Type B pancreatic cell (in vitro differentiated cells): ENCODE measurements at places on chromosomes 11 and 22. TPM values are rescaled to one million over a fixed set of nuclear protein-coding genes. Genes with fewer than 3 reads are reported as not detected.

DNA sequence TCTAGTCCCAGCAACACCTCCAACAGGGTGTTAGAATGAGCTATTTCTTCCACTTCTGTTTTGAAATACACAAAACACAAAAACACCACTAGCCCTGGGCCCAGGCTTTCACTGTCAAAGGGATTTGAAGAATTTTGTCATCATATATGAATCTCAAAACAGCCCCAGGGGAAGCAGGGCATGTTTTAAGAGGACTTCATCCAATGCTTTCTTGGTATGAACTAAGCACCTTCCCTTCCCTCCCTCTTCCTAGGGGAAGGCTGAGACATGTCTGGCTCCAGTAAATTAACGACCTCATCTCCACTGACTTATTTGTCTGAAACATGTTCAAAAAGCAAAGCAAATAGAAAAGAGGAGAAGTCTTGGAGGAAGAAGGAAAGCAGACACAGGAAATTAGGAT, 75.7 kb upstream of the INCENP start:
- no peak for DNase-seq

FLRT1 gene
- 0.26 and 3.0 TPM in 2 replicates for total RNA-seq

- DNase-seq, result no peak
These were observed 15.0 kb upstream of the SORL1 start for GRCh38 chr11:121437018-121437685.

GRCh38 chr11:44221456-44221855, 88.5 kb downstream of the ALX4 start:
- DNase-seq, result no peak

PANX2 gene
- 3.0 and 9.3 TPM in 2 replicates for total RNA-seq

DNA sequence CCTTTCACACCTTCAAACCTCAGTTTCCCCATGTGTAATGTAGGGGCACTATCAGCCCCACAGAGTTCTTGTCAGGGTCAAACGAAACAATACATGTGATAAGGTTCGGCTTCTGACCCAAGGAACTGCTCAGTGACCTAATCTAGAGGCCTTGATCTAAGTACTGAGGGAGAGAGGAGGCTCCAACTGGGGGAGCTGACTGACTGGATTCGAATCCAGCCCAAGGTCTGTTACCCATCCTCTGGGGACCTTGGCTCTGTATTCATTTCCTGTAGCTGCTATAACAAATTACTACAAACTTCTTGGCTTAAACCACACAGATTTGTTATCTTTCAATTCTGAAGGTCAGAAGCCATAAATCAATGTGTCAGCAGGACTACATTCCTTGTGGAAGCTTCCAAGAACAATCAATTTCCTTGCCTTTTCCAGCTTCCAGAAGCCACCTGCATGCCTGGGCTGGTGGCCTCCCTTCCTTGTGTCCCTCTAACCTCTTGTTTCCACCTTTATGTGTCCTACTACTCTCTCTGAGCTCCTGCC, 10.7 kb upstream of the ANAPC15 start:
- no peak for DNase-seq

GRCh38 chr11:128284634-128285033, 302.7 kb downstream of the ETS1 start:
- DNase-seq, result no peak

GRCh38 chr11:125512106-125512505, 16.0 kb upstream of the FEZ1 start:
- DNase-seq, result no peak

DNA sequence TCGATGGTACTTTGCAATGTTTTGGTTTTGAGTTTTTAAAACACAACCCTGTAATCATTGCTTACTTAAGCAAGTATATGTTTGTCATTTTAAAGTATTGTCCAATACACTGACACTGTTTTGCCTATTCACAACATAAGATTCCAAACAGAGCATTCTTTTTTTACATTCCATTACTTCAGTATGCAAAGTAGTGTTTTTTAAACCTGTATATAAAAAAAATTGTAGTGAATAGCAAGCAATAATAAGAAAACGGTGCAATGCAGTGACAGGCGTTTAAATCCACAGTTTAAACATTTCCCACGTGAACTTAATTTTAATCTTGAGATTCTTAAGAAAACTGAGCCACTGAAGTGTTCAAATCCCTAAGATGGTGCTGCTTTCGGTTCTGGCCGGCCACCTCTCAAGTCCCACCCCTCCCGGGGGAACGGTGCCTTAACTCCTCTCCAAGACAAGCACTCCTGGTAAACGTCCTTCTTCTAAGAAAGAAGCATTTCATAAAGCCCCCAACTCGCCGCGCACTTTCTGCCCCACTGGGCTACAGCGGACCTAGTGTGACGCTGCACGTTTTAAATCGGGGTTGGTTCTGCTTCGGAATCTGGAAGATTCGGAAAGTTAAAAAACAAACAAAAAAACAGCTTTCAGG, 2.9 kb downstream of the PGR start:
- DNase-seq, result no peak

DNA sequence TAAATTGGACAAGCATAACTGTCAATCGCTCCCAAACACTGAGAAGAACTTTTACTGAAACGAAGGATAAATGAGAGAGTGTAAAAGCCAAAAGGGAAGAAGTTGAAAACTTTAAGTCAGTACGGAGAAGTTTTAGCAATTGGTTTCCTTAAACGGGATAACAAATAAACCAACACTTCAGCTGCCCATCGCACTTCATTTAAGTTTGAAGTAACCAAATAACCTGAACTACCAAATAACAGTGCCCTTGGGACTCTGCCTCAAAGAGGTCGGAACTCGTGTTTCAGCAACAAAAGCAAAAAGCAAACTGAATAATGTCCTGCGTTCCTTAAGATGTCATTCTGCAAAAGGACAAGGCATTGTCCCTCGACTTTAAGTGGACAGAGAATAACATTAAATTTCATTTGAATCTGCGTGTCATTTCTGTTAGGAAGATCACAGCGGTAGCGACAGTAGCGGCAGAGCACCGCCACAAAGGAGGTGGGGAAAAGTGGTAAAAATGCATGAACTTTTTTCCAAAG, 127.0 kb upstream of the C11orf58 start:
- no peak for DNase-seq

- no peak for DNase-seq
These were observed 4.8 kb upstream of the ARHGEF12 start for GRCh38 chr11:120331301-120331996.

- DNase-seq, result no peak
These were observed 242.7 kb upstream of the CHORDC1 start for GRCh38 chr11:90465553-90465952.

- peak; percentile 64 for DNase-seq
These were observed 27.7 kb upstream of the PPP6R3 start for GRCh38 chr11:68432874-68433273.

DNA sequence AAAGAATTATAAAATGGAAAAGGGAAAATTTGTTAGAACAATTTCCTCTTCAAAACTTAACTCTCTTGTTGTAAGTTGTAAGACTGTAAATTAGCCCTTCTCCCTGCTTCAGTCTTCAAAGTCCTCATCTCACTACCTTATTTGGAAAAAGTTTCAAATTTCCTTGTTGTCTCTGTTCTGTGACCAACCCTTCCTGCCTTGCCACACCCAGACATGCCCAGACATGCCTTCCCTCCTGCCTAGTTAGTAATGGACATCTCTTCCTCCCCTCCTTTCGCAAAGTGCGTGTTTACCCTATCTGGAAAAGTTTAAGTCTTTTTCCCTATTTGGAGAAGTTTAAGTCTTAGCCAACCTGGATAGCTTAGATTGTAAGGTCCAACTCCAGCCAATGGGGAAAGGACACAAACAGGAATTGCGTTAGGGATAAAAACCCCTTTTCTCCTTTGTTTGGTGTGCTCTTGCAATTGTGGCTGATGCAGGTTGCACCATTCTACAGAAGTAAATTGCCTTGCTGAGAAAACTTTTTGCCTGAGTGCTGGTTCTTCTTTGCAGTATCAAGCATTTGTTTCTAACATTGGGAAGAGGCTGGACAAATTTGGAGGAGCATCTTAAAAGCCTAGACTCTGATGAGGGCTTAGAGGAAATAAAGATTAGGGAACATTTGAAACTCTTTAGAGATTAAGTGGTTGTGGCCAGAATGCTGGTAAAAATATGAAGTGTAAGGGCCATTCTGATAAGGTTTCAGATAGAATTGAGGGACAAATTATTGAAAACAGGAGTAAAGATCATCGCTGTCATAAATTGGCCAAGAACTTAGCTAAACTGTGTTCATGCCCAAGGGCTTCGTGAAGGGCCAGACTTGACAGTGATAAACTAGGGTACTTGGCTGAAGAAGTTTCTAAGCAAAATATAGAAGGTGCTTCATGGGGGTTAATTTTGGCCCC, 15.4 kb downstream of the OR52K2 start:
- no peak for DNase-seq

DNA sequence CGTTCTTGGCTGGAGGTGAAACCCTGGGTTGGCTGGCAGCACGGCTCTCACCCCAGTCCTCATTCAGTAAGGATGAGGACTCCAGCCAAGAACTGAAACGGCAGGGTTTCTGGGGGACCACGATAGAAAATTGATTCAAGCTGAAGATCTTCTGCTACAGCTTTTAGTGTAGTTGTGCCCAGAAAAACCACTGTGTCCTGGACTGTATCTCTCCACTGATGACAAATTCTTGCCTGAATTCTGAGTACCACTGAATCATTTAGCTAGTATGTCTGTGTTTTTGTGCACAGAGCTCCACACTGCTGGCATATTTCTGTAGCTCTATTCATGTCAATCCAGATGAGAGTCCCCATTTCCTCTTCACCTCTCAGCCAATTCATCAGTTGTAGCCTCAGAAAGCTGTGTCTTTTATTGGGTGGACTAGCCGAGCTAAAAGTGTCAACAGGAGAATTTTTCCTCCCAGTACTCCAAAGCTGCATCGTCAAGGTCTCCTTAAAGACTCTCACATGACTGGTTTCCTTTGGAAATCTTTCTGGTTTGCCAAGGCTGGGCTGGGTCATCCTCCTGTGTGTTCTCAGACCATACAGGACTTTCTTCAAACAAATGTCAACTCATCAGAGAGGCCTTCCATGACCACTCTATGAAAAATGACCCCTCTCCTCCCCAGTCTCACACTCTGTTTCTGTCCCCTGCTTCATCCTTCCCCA, 144.6 kb downstream of the LDLRAD3 start:
- DNase-seq, result no peak

DNA sequence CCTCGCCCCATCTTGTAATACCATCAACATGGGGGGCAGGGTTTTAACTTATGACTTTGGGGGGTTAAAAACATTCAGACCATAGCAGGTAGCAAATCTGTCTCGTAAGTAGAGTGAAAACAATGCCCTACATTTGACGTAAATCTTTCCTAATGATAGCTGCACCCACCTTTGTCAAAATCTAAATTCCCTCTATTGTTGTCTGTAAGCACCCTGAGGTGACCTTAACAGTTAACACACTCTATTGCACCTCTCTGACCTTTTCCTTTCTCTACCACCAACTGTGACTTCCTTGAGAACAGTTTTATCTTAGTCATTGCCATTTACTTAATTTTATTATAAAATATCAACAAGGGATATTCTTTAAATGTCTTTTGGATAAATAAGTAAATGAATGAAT, 1024.9 kb upstream of the CNTN5 start:
- DNase-seq, result no peak

GRCh38 chr11:67419325-67420049, 4.0 kb downstream of the CARNS1 start:
- no peak for DNase-seq

DNA sequence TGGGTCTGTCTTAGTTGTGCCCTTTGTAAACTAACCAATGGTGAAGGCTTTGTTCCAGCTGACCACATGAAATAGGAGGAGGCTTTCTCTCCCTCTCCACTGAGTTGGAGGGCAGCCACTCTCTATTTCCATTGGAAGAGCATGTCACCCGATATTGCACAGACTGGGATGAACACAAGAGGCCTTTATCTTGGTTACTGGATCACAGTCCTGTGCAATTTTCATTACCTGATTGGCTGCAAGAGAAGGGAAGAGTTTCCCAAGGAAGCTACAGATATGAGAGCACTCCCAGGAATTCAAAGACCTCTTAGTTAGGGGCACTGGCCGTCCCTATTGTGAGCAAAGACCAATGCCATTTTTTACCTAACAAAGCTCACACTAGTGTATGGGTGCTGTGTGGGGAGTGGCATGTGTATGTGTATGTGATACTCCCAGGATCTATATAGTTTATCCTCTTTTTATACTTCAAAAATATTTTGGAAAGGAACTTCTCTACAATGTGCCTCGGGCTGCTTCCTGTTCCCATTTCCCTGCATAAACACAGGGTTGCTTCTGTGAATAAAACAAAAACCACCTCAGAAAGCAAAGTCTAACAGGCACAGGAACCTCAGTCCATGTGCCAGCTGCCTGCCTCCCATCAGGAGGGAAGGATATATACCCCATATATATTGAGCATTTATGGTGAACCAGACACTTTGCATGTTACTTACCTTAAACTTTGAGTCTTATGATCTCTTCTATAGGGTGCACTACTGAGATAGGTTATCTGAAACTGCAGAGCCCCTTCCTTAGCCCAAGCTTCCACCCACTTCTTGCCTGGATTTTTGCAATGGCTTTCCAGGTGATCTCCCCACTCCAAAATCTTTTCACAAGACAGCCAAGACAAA, 126.5 kb downstream of the RASSF10 start:
- no peak for DNase-seq

DNA sequence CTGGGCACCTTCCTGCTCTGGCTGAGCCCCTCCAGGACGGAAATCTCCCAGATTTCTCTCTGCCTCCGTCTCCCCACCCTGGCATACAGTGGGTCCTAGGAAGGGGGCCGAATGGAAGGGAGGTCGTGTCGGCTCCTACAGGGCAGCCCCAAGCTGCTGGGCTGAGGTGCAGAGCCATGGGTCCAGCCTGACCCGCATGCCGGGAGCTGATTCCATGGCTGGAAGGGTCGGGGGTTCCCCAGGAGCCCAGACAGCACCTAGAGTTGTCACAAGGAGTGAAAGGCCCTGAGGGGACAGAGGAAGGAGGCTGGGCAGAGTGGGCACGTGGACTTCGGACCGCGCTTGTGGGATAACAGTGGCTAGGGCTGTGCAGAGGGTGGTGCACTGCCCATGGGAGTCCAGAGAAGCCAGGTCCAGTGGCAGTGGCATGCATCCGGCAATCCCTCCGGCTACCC, 16.5 kb downstream of the CCND1 start:
- DNase-seq, result no peak

TOP3B gene
- total RNA-seq, result 47.7 and 66.3 TPM in 2 replicates

GRCh38 chr11:86486261-86487030, 111.8 kb downstream of the CCDC81 start:
- DNase-seq, result no peak

DNA sequence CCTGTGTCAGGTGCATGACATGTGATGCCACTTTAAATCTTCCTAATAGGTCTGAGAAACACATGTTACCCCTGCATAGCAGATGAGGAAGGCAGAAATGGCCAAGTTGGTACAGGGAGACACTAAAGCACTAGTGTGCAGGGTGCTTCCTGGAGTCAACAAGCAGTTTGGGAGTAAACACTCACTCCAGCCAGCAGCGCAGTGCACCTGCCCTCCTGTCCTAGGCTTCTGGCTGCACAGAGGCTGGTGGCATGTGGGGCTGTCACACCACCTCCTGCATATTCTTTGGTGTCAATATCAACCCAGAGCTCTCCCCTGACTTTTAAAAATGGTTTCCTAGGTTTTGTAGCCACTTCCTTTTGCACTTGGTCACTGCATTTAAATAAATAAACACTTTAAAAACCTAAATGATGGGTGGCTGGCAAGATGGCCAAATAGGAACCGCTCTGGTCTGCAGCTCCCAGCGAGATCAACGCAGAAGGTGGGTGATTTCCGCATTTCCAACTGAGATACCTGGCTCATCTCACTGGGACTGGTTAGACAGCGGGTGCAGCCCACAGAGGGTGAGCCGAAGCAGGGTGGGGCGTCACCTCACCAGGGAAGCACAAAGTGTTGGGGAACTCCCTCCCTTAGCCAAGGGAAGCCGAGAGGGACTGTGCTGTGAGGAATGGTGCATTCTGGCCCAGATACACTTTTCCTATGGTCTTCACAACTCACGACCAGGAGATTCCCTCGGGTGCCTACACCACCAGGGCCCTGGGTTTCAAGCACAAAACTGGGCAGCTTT, 33.5 kb downstream of the GAB4 start:
- DNase-seq, result no peak

DMC1 gene
- total RNA-seq, result 2.5 and 5.6 TPM in 2 replicates
